ENCODE measurements at places on chromosomes 3 and 15.
A peak's percentile ranks its signal among the peaks of the same experiment; 100 is the strongest.

- no peak overlapping the region for H3K4me3 ChIP-seq
- H3K36me3 ChIP-seq, result no peaks in the 10 kb centered on the region
- H3K27me3 ChIP-seq, result no peaks in the 10 kb centered on the region
- H3K4me1 ChIP-seq, result no peaks in the 10 kb centered on the region
These were observed 239.2 kb upstream of the UMPS start for GRCh38 chr3:124491098-124491497.

GRCh38 chr3:16113704-16114103 is 60.8 kb upstream of the GALNT15 start:
- H3K4me1 ChIP-seq, result no peaks in the 10 kb centered on the region
- H3K4me3 ChIP-seq, result no peak overlapping the region
- H3K36me3 ChIP-seq, result no peaks in the 10 kb centered on the region
- H3K27ac ChIP-seq, result no peak overlapping the region
- DNase-seq, result no peak

DNA sequence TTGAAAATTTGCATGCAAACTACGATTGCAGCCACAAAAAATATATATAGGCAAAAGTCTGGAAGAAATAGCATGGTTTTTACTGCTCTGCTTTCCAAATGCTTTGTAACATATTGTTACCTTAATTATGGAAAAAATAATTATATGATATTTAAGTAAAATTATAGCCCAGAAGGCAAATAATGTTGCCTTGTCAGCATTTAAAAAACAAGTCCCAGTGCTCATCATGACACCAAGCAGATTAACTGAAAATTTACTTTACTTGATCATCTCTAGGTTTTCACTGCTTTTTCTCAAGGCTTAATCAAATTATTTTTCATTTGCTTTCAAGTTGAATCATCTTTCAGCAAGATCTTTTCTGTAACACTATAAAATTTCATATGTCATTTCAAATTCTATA is 262.9 kb downstream of the ZMAT3 start:
- no peak for DNase-seq
- H3K27ac ChIP-seq, result no peak overlapping the region
- no peak overlapping the region for H3K4me3 ChIP-seq
- no peaks in the 10 kb centered on the region for H3K27me3 ChIP-seq
- H3K4me1 ChIP-seq, result no peaks in the 10 kb centered on the region

DNA sequence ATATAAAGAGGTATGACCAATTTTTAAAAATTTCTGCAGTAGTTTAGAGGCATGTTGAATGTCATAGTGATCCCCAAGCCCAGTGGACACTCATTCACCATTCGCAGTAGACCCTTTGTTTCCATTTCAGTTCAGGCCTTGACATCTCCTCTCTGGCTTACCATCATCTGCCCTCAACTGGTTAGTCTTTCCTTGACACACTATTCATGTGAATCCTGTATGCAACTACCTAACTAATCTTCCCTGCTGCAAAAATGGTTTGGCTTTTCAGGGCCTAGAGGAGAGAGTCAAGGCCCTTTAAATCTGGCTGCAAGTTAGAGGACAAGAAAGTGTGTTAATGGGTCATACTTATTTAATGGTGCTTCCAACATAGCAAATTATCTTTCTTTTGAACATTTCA is 10.9 kb downstream of the APH1B start:
- H3K36me3 ChIP-seq, result peaks cover 39% of the 10 kb centered on the region
- H3K27me3 ChIP-seq, result no peaks in the 10 kb centered on the region
- no peak for DNase-seq
- H3K4me3 ChIP-seq, result no peak overlapping the region
- peaks cover 4% of the 10 kb centered on the region for H3K4me1 ChIP-seq

- H3K27ac ChIP-seq, result no peak within 1 kb of the TSS
- H3K4me1 ChIP-seq, result peaks cover 51% of the 10 kb centered on the region
- H3K4me3 ChIP-seq, result peak within 1 kb of the TSS; percentile 58
- DNase-seq, result peak; percentile 80
- no peaks in the 10 kb centered on the region for H3K36me3 ChIP-seq
These were observed at the start of gene CEMIP for GRCh38 chr15:80778964-80779657. Gene CEMIP, plus strand, starts transcription at chr15:80779370. Its CDS starts 94,510 bp downstream, at chr15:80873880.

GRCh38 chr3:32237670-32238452 is 619 bp upstream of the CMTM8 start:
- peak overlapping the region; percentile 80 for H3K4me3 ChIP-seq
- H3K27me3 ChIP-seq, result no peaks in the 10 kb centered on the region
- peak; percentile 73 for DNase-seq
- H3K4me1 ChIP-seq, result peaks cover 42% of the 10 kb centered on the region

- no peaks in the 10 kb centered on the region for H3K36me3 ChIP-seq
- no peaks in the 10 kb centered on the region for H3K27me3 ChIP-seq
- DNase-seq, result no peak
- H3K27ac ChIP-seq, result no peak overlapping the region
- no peak overlapping the region for H3K4me3 ChIP-seq
These were observed 32.7 kb downstream of the ARL14 start for GRCh38 chr3:160709477-160710182.

- H3K4me1 ChIP-seq, result no peaks in the 10 kb centered on the region
- no peaks in the 10 kb centered on the region for H3K27me3 ChIP-seq
- DNase-seq, result no peak
- H3K27ac ChIP-seq, result no peak overlapping the region
- H3K36me3 ChIP-seq, result no peaks in the 10 kb centered on the region
These were observed 657.0 kb downstream of the TUSC7 start for GRCh38 chr3:117366574-117366973.

GRCh38 chr15:48657950-48658591 is 12.6 kb upstream of the FBN1 start:
- no peaks in the 10 kb centered on the region for H3K36me3 ChIP-seq
- no peak overlapping the region for H3K27ac ChIP-seq
- H3K27me3 ChIP-seq, result no peaks in the 10 kb centered on the region
- H3K4me1 ChIP-seq, result no peaks in the 10 kb centered on the region

GRCh38 chr15:62164396-62165103 is 535 bp downstream of the C2CD4B start:
- peak; percentile 46 for DNase-seq
- peak overlapping the region; percentile 62 for H3K27ac ChIP-seq
- peaks cover 17% of the 10 kb centered on the region for H3K4me1 ChIP-seq
- H3K36me3 ChIP-seq, result no peaks in the 10 kb centered on the region
- peak overlapping the region; percentile 57 for H3K4me3 ChIP-seq

GRCh38 chr3:197023241-197023997 is 6.2 kb downstream of the MELTF start:
- H3K36me3 ChIP-seq, result no peaks in the 10 kb centered on the region
- DNase-seq, result no peak
- no peak overlapping the region for H3K27ac ChIP-seq
- H3K4me3 ChIP-seq, result no peak overlapping the region

- H3K4me1 ChIP-seq, result no peaks in the 10 kb centered on the region
- H3K36me3 ChIP-seq, result no peaks in the 10 kb centered on the region
- H3K4me3 ChIP-seq, result no peak overlapping the region
- no peak overlapping the region for H3K27ac ChIP-seq
- no peaks in the 10 kb centered on the region for H3K27me3 ChIP-seq
These were observed 185.7 kb upstream of the THRB start for GRCh38 chr3:24680214-24680967.

DNA sequence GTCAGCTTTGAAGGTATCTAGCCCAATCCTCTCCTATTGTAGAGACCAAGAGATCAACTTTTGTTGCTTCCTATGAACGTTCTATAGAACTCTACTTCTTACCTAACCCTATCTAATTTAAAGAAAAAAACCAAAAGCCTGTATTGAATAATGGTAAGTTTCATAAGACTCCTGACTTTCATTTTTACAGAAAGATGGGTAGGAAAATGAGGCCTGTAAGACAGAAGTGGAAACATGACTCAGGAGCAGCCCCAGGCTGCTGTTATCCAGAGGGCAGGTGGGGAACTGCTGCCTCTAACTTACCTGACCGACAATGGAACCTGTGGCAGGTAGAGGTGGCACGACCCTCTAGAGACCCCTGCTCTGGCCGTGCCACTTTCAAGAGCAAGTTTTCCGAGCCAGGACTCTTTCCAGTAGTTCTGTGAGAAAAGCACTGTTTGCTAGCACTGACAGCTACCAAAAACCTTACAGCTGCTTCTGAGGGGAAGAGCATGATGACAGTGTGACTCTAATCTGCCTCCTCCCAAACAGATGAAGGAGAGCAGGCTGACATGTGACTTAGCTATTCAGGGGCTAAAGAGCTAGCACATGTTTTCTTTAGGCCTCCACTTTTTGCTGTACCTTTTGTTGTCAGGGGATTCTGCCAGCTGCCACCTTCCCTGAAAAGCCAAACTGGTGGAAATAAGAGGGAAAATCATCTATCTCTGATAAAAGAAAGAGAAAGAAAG is 17.5 kb downstream of the POPDC2 start:
- peak overlapping the region; percentile 13 for H3K27ac ChIP-seq
- H3K36me3 ChIP-seq, result peaks cover 10% of the 10 kb centered on the region
- no peak for DNase-seq
- H3K4me3 ChIP-seq, result no peak overlapping the region
- peaks cover 33% of the 10 kb centered on the region for H3K4me1 ChIP-seq

DNA sequence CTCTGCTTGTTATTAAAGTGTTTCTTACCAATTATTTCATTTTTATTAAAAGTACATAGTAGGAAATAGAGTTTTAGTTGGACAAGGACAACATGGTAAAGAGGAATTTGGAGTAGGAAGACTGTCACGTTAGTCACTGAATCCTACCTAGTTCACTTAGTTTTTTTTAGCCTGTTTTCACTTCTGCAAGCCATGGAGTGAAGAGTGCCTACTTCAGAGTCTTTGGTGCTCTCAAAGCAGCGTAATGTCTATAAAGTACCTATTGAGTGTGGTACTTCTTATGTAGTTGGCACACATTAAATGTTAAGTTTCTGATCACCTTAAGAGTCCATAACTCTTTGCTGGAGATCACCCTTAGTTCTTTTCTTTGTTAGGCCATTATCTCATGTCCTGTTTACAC is 78.7 kb downstream of the LPP start:
- no peaks in the 10 kb centered on the region for H3K36me3 ChIP-seq
- no peak overlapping the region for H3K4me3 ChIP-seq
- H3K4me1 ChIP-seq, result peaks cover 12% of the 10 kb centered on the region
- H3K27me3 ChIP-seq, result no peaks in the 10 kb centered on the region
- no peak for DNase-seq

- H3K27ac ChIP-seq, result no peak overlapping the region
- H3K4me3 ChIP-seq, result no peak overlapping the region
- H3K4me1 ChIP-seq, result peaks cover 20% of the 10 kb centered on the region
- no peaks in the 10 kb centered on the region for H3K27me3 ChIP-seq
These were observed 2.7 kb upstream of the PARP16 start for GRCh38 chr15:65289261-65289854.

- H3K27me3 ChIP-seq, result no peaks in the 10 kb centered on the region
- H3K4me3 ChIP-seq, result no peak overlapping the region
- DNase-seq, result no peak
- H3K27ac ChIP-seq, result no peak overlapping the region
These were observed 15.3 kb downstream of the GABPB1 start for GRCh38 chr15:50339717-50340116.

- no peak for DNase-seq
- no peaks in the 10 kb centered on the region for H3K4me1 ChIP-seq
- no peaks in the 10 kb centered on the region for H3K27me3 ChIP-seq
- H3K36me3 ChIP-seq, result no peaks in the 10 kb centered on the region
- H3K4me3 ChIP-seq, result no peak overlapping the region
These were observed 140.5 kb downstream of the TLE3 start for GRCh38 chr15:69957175-69957574.

DNA sequence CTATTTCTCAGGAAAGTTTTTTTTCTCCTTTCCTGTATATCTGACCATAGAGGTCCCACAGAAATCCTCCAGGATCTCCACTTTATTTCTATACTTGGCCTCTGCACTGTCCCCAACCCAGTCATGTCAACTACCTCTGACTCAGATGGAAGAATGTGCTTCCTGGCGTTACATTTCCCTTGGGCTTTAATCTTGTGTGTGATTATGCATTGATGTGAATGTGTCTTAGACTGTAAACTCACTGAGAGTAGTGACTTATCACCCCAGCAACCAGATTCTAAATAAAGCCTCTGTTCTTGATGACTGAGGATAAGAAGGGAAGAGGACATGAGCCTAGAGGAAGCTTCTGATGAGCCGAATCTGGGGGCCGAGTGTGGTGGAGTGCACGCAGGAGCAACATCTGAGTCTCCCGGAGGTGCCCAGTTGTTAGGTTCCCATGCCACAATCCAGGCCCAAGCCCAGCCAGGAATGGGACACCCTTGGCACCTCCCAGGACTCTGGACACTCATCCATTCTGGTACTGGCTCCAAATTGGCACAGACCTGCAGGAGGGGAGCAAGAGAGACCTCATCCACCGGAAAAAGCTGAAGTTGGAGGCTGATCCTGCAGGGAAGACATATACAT is 32.1 kb upstream of the HEG1 start:
- no peak overlapping the region for H3K4me3 ChIP-seq
- DNase-seq, result no peak
- H3K36me3 ChIP-seq, result no peaks in the 10 kb centered on the region
- H3K27me3 ChIP-seq, result no peaks in the 10 kb centered on the region
- no peaks in the 10 kb centered on the region for H3K4me1 ChIP-seq

DNA sequence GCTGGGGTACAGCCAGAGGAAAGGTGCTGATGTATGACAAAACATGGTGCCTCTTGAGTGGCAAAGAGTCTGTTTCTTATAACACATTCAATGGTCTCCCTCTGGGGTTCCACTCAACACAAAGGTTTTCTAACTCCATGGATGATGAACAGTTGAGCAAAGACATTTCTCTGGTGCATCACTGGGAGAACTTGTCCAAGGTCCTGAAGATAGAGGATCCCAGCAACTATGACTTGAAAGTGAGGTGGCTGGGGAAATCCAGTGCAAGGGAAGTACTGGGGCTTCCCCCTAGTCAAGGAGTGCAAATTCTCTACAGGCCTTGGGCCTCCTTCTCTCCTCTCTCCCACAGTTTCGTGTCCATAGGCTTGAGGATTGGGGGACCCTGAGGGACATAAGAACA is 431.1 kb downstream of the WDR72 start:
- no peak for DNase-seq
- H3K27me3 ChIP-seq, result no peaks in the 10 kb centered on the region
- no peaks in the 10 kb centered on the region for H3K36me3 ChIP-seq
- no peak overlapping the region for H3K27ac ChIP-seq
- no peaks in the 10 kb centered on the region for H3K4me1 ChIP-seq

GRCh38 chr3:46183330-46183729 is 24.8 kb downstream of the CCR1 start:
- H3K4me1 ChIP-seq, result no peaks in the 10 kb centered on the region
- no peaks in the 10 kb centered on the region for H3K27me3 ChIP-seq
- H3K36me3 ChIP-seq, result no peaks in the 10 kb centered on the region
- no peak overlapping the region for H3K4me3 ChIP-seq
- no peak overlapping the region for H3K27ac ChIP-seq
- DNase-seq, result no peak

Measured in lower lobe of right lung (tissue), 2 donors.